ENCODE measurements at places on chromosomes 11 and 22. TPM values are rescaled to one million over a fixed set of nuclear protein-coding genes. Genes with fewer than 3 reads are reported as not detected.

LRRN4CL gene
- 31.5 TPM for total RNA-seq

DGAT2 gene
- total RNA-seq = 2.3 TPM

RIMBP3B gene
- total RNA-seq = under 0.01 TPM

FIBIN gene
- 112 TPM for total RNA-seq

APOBEC3H gene
- 1.3 TPM for total RNA-seq

C22orf31 gene
- total RNA-seq = 0.17 TPM

HDHD5 gene
- 16.2 TPM for total RNA-seq

KRTAP5-8 gene
- not detected for total RNA-seq

RASL10A gene
- total RNA-seq = not detected

ROBO4 gene
- 0.66 TPM for total RNA-seq

EXPH5 gene
- total RNA-seq = 11.2 TPM

SHANK2 gene
- total RNA-seq = 1.3 TPM

SEPTIN3 gene
- 0.33 TPM for total RNA-seq

ELMOD1 gene
- 0.17 TPM for total RNA-seq

EXT2 gene
- 177 TPM for total RNA-seq

IGSF22 gene
- total RNA-seq = under 0.01 TPM

CD248 gene
- total RNA-seq = 52.6 TPM

SLC35F2 gene
- 9.8 TPM for total RNA-seq

AQP11 gene
- total RNA-seq = 11.2 TPM

OR2AG1 gene
- total RNA-seq = not detected

FXYD2 gene
- 0.33 TPM for total RNA-seq

PTS gene
- 69.0 TPM for total RNA-seq

PNPLA5 gene
- under 0.01 TPM for total RNA-seq

NEFH gene
- 0.17 TPM for total RNA-seq

OMP gene
- total RNA-seq = 0.51 TPM

All from fibroblast of lung (primary cell).